ENCODE measurements at places on chromosomes 6 and 20. TPM values are rescaled to one million over a fixed set of nuclear protein-coding genes. Genes with fewer than 3 reads are reported as not detected.

Gene ATXN1
- total RNA-seq, result 17.3 TPM

Gene RAD21L1
- not detected for total RNA-seq

Gene MAP1LC3A
- total RNA-seq, result 5.6 TPM

Gene GSTA2
- total RNA-seq, result not detected

Gene IL20RA
- total RNA-seq, result not detected

Gene CCN5
- 0.62 TPM for total RNA-seq

Gene OR12D3
- not detected for total RNA-seq

Gene SLPI
- not detected for total RNA-seq

Gene PTK6
- 0.15 TPM for total RNA-seq

Gene FUT9
- total RNA-seq, result not detected

Gene DUSP15
- 16.4 TPM for total RNA-seq

Gene SYNJ2
- 3.1 TPM for total RNA-seq

Gene PSORS1C1
- total RNA-seq, result under 0.01 TPM
